NCI-H82 (cell line): ENCODE measurements at places on chromosomes 5 and 9.

DNA sequence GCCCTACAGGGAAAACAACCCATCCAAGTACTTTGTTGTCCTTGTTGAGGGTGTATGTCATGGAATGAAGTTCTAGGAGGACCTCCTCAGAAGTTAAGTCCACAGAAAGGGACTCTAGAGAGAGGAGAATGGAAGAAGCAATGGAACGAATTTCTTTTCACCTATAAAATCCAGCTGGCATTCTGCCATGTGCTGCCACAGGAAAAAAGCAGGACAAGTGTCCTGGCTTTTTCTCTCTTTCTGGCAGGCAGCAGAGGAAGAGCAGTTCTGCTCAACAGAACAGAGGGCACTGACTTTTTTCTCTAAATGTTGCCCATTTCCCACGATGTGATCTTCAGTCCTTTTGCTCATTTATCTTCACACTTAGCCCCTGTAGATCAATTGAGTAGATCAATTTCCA is 240.8 kb downstream of the MCTP1 start:
- DNase-seq = no peak

DNA sequence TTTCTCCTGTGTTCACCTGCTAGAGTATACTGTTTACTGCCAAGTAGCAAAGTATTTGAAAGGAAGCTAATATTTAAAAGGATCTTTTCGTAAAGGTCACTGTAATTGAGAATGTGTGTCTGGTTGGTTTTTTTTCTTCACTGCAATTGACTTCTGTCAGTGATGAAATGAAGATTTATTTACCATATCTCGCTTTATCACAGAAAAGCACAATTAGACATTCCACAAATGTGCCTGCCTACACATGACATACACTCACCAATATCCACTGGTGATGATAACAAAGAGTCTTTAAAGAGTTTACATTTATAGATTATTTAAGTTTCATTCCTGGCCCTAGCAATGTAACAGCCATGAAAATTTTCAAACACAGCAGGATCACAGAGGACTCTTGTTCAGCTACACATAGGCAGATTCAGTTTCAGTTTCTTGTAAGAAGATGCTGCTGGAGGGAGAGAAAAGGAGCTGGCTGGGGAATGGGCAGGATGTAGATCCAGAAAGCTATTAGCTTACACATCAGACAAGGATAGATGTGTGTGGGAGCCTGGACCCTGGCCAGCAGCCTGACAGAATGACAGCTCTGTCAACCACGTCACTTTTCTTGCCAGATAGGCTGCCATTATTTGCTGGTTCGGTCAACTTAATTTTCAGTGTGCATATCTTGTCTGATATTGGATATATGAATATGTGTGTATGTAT is 104.0 kb downstream of the GDNF start:
- peak; percentile 5 for DNase-seq

DNA sequence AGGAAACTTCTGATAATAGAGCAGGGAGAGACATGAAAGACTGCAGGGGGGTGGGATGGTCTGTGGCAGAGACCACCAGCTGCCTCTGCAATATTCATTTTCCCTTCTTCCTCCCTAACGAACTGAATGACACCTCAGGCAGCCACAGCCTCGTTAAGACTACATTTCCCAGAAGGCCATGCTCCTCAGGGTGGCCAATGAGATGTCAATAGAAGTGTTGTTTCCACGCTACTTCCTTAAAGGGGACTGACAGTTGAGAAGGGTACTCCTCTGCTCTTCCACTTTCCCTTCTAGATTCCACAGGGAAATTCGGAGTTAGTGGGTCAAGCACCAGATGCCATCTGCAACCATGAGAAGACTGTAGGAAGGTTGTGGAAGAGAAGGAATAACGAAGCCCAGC is 52.0 kb upstream of the DAPK1 start:
- peak; percentile 43 for DNase-seq

DNA sequence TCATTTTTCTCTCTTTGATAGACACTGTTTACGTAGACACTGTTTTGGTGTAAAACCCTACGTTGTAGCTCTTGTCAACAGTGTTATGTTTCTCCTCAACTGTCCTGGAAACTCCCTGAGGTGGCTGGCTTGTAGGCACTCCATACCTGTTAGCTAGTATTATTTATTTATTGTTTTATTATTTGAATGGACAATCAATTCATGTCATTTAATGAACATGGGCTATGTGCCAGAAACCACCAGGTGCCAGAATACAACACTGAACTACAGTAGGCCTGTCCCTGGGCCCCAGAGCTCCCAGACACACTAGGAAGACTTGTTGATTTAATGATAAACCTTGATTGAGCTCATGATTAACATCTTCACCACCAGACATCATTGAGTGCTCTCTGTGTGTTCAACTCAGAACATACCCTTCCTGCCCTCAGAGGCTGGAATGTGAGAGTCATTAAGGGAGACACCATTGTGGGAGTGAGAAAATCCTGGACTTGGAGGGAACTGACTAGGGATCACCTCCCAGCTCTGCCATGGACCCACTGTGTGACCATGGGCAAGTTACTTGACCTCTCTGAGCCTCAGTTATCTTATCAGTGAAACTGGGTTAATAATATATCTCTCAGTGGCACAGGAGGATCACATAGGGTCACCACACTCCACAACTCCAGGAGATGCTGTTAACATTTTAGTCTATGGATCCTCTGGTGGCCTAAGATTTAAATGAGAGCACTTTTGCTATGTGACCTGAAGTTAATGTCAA is 19.2 kb downstream of the IRF1 start:
- no peak for DNase-seq

DNA sequence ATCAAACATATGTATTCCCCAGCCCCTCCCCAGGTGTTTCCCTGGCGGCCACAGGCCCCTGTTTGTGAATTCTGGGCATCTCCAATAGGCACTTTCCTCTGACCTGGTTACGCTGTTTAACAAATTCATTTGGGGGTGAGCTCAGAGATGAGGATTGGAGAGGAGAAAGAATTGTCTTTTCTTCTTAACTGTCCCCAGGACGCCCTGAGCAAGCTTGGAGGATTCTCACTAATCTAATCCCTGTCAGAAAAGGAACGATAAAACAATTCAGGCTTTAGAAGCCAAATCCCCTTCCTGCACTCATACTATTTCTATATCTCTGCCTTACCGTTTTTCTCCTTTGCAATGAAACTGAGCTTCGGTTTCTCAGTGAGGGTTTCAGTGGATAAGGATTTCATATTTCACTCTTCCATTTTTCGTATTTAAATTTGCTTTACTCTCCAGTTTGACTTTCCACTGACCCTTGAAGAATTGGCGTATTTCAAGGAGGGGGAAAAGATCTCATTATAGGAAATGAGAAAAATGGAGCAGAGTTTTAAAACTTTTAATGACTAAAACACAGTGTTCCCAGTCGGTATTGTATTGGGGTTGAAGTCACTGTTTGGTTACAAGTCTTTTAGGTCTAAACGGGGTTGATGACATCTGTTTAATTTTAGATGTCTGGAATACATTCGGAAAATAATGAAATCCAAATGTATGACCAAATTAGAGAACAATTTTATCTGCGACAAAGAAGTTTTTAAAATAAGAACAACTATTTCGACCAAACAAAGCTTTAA is 180.1 kb downstream of the MACROH2A1 start:
- DNase-seq = peak; percentile 13

GRCh38 chr9:109321727-109322126 is 868 bp upstream of the EPB41L4B start:
- DNase-seq = peak; percentile 79

- no peak for DNase-seq
Observed at GRCh38 chr9:135051316-135052038, 36.0 kb upstream of the OLFM1 start.

DNA sequence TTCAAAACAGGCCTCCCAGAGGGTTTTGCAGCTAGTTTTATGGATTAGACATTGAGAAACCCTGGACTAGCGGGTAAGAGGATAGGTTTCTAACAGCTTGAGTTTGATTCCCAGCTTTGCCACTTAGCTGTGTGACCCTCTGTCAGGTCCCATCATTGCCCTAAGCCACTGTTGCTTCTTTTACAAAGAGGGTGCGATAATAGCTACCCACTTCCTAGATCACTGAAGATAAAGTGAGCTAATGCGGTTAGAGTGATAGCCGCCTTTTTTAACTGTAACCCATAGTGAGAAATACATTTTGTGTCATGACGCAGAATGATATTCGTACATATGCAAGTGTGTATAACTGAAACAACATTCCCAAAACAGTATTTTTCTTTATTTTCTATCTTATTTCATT is 40.3 kb downstream of the CSF1R start:
- no peak for DNase-seq

DNA sequence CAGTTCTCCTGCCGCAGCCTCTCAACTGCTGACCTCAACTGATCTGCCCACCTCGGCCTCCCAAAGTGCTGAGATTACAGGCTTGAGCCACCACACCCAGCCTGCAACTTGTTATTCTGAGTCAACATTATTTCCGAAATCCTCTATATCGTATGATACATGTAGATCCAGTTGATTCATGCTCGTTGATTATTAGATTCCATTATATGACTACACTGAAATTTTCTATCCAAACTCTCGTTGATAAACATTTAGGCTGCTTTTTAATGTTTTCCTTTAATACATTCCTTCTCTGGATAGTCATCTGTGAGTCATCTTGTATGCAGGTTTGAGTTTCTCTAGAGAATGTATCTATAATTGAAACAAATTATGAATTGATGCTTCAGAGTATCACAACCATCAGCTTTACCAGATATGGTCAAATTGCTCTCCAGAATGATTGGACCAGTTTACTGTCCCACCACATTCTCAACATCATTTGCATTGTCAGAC is 4.1 kb downstream of the CDK7 start:
- DNase-seq = no peak

- DNase-seq = peak; percentile 80
Observed at GRCh38 chr9:111013250-111013649, 25.0 kb downstream of the LPAR1 start.

DNA sequence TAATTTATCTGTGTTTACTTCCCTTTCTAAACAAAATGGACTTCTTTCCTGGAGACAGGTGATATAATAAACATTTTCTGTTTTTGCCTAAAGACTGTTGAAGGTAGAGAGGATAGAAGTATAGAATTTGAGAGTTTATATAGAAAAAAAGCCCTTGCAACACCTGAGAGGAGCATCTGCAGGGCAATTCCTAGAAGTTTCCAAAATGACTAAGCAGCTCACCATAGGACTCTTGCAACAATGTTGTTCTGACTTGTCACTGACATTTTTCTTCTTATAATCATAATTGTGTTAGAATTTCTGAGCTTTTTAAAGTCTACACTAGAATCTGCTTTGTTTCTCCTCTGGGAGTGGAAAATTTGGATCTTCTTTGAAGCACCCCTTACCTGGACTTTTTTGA is 216.8 kb downstream of the TUSC1 start:
- DNase-seq = no peak

GRCh38 chr9:77764894-77765780 is 117.0 kb upstream of the GNA14 start:
- peak; percentile 39 for DNase-seq

DNA sequence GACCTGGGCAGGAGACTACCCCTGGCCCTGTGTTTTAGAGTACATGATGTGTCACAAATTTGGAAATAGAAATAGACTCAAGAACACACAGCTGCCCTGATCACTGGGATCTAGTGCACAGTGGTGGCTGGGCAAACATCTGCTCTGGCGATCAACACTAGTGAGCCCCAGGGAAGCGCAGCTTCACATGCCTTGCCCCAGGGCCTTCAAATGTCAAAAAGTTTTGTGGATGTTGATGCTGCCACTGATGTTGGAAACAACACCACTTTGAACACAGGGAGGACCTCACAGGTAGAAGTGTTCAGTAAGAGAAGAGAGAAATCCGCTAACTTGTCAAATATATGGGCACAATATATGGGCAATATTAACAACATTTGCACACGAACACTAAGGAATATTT is 7.1 kb upstream of the MAP3K1 start:
- DNase-seq = no peak

DNA sequence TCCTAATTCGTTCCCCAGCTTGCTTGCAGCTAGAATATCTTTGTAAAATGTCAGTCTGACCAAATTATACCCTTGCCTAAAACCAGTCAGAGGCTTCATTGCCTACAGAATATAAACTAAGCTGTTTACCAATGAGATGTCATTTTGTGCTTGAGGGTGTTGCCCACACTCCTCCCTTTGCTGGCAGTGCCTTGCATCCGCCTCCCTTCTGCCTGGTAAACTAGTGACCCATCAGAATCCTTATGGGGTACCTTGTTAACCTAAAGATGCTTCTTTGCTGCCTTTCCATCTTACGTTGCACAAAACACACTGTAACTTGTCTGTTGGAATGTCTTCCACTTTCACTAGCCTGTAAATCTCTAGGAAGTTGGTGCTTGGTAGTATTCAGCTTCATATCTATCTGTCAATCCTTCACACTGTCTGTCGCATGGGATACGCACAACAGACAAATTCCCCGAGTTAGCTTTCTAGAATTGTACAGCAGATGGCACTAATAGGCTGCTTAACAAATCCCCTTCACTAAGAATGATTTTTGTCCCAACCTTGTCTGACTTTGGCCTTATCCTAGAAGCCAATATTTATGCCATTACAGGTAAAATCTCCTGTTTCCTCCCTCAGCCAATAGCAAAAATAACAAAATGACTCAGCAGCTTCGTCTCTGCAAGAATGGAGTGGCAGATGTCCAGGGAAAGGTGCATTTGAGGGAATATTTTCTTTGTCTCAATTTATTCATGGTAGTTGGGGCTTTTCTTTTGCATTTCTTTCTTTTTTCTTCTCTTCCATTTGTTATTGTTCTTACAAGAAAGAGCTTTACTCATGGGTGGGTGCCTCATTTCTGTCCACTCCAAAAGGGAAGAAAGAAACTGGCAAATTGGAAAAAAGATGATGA is 3.0 kb downstream of the NUDT2 start:
- peak; percentile 77 for DNase-seq

DNA sequence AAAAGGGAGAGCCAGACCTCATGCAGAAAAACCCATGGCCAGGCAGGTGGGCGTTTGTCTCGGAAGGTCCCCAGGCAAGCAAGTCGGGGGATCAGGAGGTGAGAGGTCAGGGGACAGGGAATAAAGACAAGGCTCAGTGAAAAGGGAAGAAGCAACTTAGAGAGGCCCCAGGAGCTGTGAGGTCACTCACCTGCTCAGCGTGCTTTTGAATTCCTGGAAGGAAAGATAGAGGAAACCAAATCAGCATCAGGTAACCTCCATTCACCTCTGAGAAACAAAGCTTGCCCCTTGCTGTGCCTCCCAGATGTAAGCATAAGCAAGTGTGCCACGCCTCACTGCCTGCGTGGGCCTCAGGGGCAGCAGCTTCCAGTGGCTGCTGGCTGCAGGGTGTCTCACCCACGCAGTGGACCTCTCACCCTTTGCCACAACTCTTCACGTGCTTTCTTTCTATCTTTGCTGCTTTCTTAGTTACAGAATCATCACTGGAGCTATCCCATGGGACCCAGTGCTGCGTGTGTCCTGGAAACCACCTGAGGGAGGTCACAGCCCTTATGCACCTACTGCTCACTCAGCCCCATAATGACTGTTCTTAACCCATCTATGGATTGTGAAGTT is 6.0 kb downstream of the TRIM7 start:
- DNase-seq = no peak

GRCh38 chr9:118473521-118473920 is 769.3 kb downstream of the TLR4 start:
- DNase-seq = no peak

GRCh38 chr5:96885518-96886338 is 9.4 kb downstream of the ERAP2 start:
- DNase-seq = peak; percentile 23

- DNase-seq = no peak
Observed at GRCh38 chr5:148620696-148621095, 33.6 kb downstream of the HTR4 start.

GRCh38 chr5:96709152-96709821 is 47.1 kb downstream of the CAST start:
- peak; percentile 51 for DNase-seq

- DNase-seq = no peak
Observed at GRCh38 chr9:85730916-85731630, 10.7 kb downstream of the AGTPBP1 start.

- no peak for DNase-seq
Observed at GRCh38 chr9:136003411-136004218, 42.4 kb upstream of the UBAC1 start.
